NCI-H460 (cell line): ENCODE measurements at places on chromosomes 5 and 9.

- no peak for DNase-seq
Measured at GRCh38 chr5:139699351-139699750, 51.2 kb downstream of the CXXC5 start.

DNA sequence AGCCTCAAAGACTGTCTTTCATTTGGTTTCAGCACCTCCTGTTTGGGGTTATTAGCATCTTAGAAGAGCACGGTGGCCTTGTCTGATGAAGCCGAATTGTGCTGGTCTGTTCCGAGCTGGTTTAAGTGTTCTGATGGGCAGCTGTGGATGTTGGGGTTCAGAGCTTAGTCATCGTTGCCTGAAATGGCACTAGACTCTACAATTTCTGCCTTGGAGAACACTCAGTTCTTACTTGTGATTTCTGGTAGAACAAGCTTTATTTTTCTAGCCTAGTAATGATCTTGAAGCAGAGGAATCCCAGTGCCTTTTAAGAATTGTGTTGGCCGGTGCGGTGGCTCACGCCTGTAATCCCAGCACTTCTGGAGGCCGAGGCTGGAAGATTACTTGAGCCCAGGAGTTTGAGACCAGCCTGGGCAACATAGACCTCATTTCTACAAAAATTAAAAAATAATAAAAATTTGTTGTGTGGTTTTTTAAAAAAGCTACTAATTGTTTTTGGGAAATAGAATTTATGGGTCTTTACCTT lies 7.8 kb downstream of the FBXW5 start:
- no peak for DNase-seq

DNA sequence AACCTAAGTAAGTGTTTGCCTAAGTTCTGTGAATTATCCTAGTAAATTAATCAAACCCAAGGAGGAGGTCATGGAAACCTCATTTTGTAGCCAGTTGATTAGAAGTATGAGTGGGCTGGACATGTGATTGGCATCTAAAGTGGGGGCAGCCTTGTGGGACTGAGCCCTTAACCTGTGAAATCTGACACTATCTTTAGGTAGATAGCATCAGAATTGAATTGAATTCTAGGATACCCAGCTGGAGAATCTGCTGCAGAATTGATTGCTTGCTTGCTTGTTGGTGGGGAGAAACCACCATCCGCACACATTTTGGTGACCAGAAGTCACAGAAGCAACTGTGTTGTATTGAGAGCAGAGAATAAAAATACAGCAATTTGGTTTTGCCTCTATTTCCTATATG lies 97.0 kb downstream of the FBXL7 start:
- no peak for DNase-seq

- no peak for DNase-seq
Measured at GRCh38 chr9:123418052-123418430, 62.0 kb downstream of the CRB2 start.

DNA sequence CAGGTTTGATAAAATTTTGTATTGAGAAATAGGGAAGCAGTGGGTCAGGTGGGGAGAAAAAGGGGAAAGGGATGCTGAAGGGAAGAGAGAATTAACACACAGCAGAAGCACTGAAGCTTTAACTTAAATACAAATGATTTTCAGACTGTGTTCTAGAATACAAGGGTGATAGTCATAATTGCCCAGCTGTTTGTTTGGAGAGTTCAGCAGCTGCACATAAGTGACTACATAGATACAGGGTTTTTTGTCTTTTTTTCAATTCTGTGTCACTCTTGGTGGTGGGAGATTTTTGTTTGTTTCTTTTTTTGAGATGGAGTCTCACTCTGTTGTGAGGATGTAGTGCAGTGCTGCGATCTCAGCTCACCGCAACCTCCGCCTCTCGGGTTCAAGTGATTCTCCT lies 590.4 kb upstream of the SEMA6A start:
- no peak for DNase-seq

GRCh38 chr5:66795682-66796081 lies 199.5 kb downstream of the MAST4 start:
- no peak for DNase-seq

DNA sequence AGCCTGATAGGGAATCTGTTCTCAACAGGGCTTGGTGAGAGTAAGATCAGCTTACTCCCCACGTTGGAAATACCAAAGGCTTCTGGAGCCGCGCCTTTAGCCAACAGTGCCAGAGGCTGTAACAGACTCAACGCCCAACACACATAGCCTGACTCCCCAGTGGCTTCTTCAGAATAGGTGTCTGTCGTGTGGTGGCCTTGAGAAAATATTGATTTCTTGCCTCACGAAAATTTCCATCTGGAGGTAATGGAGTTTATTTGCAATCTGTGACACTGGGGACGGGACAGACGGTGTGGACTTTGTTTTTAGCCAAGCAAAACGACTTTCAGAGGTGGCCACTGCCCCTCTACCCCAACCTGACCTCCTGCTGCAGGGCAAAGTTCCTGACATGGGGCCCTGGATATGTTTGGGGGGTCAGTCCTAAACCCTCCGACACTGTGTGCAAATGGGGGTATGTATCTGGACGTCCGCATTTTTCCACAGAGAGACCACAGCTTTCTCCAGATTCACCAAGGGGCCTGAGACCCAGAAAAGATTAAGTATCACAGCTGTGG lies 189.3 kb downstream of the CDK5RAP2 start:
- DNase-seq = no peak

DNA sequence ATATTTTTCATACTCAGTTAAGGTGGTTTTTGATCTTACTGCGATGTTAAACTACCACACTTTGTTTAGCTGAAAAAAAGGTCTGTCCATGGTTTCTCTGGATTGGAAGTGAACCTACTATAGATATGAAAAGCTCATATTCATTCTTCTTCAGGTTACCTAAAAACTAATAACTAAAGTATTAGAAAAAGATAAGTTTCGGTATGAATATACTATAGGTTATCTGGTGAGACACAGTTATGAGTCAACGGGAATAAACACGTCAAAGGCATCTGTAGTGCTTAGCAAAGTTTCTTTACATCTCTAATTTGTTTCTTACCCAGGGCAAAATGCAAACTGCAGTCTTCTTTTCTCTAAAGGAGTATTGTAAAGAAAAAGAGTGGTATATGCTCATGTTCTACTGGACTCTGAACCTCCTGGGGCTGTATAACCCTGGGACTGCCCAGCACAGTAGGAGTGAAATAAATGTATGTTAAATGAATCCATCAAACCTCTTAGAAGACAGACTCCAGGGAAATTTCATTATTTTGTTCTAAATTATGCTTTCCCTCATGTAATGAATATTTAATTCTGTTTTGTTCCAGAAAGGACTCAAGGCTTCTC lies 521.9 kb downstream of the PDE4D start:
- no peak for DNase-seq

DNA sequence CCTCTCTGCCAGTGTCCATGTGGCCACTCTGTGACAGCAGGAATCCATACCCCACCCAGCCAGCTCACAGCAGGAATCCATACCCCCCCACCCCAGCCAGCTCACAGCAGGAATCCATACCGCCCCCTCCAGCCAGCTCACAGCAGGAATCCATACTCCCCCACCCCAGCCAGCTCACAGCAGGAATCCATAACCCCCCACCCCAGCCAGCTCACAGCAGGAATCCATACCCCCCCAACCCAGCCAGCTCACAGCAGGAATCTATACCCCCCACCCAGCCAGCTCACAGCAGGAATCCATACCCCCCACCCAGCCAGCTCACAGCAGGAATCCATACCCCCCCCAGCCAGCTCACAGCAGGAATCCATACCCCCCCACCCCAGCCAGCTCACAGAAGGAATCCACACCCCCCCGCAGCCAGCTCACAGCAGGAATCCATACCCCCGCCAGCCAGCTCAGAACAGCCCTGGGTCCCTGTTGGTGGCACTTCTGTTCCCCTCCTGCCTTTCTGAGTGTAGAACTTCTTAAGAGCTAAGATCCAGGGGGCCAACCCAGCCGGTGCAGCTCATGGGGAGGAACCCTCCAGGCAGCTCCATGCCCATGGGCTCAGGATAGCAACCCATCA lies 8.4 kb upstream of the RXRA start:
- DNase-seq = no peak

- no peak for DNase-seq
Measured at GRCh38 chr9:70405808-70406433, 8.5 kb downstream of the KLF9 start.

- no peak for DNase-seq
Measured at GRCh38 chr9:75712700-75713099, 177.8 kb upstream of the PCSK5 start.

DNA sequence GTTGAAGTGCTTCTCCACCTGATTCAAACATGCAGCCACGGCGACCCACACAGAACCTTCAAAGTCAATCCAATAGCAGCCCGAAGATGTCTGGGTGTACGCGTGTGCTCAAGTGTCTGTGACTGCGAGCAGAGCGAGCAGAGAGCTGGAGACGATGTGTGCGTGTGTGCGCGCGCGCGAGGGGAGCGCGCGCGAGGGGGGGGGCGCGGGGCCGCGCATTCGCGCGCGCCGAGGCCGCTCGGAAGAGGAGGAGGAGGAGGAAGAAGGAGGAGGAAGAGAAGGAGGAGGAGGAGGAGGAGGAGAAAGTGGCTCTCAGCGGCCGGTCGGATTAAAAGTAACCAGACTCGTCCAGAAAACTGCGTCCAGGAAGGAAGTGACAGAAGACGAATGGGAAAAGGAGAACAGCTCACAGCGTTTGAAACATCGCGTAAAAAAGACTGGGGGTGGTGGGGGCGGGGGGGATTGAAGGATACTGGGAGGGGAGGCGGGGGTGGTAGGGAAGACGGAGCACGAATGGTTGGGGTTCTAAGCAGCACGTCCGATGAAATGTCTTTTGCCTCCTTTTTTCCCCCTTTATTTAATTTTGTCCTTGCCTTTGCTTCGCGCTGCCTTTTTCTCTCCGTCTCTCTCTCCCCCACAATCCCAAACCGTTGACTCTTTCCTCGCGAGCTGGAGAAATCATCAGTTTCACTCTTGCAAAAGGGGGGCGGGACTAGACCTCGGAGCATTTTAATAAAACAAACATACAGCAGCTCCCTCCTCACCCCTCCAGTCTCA lies at the start of gene MEF2C:
TSS of gene MEF2C (minus strand) at position 126 of the 777 bp plus-strand sequence. CDS start 59,396 bp downstream, outside the sequence.
- peak; percentile 84 for DNase-seq

DNA sequence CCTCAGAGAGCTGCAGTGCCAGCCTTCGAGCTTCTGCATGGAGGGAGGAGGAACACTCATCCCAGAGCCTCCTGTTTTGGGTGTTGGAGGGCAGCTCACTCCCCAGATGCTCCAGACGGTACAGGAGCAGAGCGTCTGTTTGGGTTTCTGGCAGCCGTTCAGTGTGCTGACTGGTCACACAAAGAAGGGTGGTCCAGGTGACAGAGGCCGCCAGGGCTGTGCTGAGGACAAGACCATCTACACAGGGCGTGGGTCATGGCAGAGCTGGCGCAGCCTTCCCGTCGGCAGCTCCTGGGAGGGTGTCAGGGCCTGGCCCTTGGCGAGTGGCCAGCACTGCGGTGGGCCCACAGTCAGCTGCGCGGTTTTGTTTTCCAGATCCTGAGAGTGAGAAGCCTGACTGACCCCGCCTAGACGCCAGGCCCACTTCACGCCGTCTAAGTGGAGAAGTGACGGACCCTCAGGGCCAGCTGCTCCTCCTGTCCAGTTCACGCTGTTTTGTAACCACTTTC lies 131.4 kb upstream of the FAM120A start:
- no peak for DNase-seq

GRCh38 chr9:2781336-2781735 lies 62.6 kb downstream of the PUM3 start:
- DNase-seq = no peak

DNA sequence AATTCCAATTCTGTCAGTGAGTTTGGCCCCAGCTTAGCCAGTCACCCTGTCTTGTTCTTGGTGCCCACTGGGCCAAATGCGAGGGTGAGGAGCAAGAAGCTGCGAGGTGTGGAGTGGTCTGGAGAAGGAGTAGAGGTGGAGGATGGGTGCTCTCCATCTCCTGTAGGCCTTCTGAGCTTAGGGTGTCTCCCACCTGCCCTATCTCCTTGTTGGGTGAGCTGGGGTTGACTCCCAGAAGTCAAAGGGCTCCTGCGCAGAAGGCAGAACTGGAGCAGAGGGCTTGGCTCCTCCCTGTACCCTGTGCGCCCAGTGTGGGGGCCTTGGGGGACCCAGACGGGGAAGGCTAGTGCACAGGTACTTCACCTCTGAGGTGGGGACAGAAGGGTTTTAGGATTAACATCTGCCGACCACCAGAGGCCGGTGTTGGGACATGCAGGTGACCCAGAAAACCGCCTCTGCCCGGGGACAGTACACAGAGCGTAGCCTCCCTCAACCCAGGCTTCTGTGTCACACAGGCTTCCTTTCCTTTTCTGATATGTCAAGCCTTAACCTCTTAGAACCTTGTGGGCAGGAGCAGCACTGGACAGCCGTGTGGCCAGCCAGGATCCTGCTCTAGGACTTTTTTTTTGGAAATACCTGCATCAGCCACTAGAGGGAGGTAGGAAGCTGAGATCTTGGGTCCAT lies 16.9 kb downstream of the IL5 start:
- DNase-seq = peak; percentile 70
